ENCODE measurements at places on chromosomes 2 and 18. TPM values are rescaled to one million over a fixed set of nuclear protein-coding genes. Genes with fewer than 3 reads are reported as not detected.

DNA sequence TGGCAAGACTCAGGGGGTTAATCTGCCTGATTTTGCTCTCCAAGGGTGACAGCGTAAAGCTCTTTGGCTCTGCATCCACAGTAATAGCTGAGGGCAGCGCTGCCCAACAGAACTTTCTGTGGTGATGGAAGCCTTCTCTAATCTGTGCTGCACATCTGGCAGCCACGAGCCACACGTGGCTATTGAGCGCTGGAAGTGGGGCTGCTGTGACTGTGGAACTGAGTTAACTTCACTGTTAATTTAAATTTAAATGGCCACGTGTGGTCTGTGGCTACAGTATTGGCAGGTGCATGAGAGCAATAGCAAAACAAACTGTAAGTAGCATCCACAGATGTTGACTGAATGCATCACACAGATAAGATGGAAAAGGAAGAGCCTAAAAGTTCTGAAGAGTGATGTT, 47.3 kb upstream of the TMEM200C start:
- no peak for DNase-seq

DNA sequence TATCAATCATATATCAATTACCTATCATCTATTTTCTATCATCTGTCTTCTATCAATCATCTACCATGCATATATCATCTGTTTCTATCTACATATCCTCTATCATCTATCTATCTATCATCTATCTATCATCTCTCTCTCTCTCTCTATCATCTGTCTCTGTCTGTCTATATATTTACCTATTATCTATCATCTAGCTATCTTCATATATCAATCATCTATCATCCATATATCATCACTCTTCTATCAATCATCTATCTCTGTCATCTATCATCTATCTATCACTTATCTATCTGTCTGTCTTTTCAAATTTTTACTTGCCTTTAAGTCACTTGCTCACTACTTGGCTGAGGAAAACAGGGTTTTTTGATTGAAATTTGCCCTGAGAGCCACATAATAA, 592.3 kb downstream of the DCDC2C start:
- no peak for DNase-seq

GRCh38 chr2:172606285-172606684, 50.4 kb downstream of the PDK1 start:
- DNase-seq, result no peak

GRCh38 chr18:77111449-77111848, 21.1 kb downstream of the MBP start:
- no peak for DNase-seq

- no peak for DNase-seq
Observed at GRCh38 chr2:69381337-69381737, 5.7 kb downstream of the GFPT1 start.

DNA sequence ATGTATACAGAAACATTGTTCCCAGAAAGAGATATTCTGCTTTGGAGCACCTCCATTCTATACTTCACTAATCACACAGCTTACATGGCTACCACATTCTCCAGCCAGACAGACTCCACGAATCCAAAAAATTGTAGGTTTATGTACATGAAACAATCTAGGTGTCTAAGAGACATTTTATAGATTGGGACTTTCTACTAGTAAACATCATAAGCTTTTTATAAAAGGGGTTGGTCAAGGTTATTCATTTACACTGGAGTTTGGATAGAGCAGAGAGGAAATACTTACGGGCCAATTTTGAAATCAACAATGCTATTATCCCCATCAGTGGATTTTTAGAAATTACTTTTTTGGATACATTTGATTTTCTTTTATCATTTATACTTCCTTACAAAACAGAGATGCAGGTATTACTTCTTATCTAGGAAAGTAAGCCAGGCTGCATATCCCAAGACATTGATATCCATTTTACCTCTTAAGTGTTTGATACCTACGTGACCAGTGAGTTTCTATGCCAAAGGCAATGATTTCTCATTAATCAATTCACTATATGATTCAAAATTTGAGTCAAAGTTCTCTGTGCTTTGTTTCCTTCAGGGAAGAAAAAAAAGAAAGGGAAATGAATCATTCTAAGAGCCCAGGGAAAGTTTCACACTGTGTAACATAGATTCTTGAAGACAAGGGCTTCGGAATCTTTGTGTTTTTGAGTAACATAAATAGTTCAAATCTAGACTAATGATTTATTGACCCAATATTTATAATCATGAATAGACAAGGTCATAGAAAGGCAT, 140.5 kb downstream of the PTH2R start:
- no peak for DNase-seq

The FAP gene
- polyA plus RNA-seq, result not detected

The SERPINB12 gene
- not detected for polyA plus RNA-seq

The FBXO48 gene
- polyA plus RNA-seq, result 1.3 TPM

The KCNK3 gene
- polyA plus RNA-seq, result not detected

The GALNT5 gene
- 0.05 TPM for polyA plus RNA-seq

The ATL2 gene
- 25.7 TPM for polyA plus RNA-seq
